ENCODE measurements at places on chromosomes 3 and 15.

DNA sequence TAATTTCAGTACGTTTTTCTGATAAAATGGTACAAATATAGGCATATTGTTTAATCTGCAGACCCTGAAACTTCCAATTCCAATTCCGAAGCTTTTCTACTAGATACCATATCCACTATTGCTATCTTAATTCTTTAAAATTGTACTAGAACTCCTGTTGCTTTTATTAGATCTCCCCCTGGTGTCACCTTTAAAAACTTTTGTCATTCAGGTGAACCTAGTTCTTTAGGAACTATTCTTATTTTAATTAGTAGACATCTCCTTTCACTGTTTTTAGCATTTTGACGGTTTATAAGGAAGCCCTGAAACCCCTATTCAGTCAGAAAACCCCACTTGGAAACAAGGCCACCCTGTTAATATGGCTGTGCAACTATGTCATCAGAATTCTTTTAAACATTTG, 22.3 kb downstream of the C2CD4B start:
- DNase-seq = peak; percentile 15

GRCh38 chr3:46272028-46272451, 29.8 kb downstream of the CCR3 start:
- no peak for DNase-seq

GRCh38 chr15:68192117-68192516, 13.0 kb downstream of the CALML4 start:
- no peak for DNase-seq

DNA sequence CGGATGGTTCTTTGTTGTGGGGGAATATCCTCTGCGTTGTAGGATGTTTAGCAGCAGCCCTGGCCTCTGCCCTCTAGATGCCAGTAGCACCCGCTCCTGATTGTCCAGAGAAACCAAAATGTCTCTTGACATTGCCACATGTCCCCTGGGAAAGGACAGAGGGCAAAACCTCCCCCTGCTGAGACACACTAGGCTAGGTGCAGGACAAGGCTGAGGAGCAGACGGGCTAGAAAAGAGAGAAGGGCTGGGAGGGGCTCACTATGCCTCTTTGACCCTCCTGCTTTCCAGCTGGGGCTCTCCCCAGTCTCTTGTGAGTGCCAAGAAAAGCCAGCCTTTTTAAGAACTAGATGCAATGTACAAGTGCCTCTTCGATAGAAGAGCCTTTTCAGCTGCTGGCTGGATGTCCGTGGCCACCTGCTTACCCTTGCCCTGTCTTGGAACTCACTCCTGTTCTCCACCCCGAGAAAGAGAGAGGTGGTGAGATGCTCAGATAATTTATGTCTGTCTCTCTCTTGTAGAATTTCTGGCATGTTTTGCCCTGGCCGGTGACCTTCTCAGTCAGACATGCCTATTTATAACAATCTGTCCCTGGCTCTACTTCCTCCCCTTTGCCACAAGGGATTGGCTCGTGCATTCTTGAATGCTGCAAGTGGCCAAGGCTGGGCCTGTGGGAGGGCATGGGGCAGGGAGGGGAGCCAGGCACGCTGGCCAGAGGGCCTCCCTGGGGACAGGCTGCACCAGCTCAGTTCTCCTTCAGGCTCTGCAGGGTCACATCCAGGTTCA, 142.6 kb downstream of the RPLP1 start:
- DNase-seq = no peak

GRCh38 chr3:42876401-42876800, 722 bp upstream of the CYP8B1 start:
- DNase-seq = no peak

GRCh38 chr3:141677701-141678100, 60.4 kb upstream of the RNF7 start:
- no peak for DNase-seq

DNA sequence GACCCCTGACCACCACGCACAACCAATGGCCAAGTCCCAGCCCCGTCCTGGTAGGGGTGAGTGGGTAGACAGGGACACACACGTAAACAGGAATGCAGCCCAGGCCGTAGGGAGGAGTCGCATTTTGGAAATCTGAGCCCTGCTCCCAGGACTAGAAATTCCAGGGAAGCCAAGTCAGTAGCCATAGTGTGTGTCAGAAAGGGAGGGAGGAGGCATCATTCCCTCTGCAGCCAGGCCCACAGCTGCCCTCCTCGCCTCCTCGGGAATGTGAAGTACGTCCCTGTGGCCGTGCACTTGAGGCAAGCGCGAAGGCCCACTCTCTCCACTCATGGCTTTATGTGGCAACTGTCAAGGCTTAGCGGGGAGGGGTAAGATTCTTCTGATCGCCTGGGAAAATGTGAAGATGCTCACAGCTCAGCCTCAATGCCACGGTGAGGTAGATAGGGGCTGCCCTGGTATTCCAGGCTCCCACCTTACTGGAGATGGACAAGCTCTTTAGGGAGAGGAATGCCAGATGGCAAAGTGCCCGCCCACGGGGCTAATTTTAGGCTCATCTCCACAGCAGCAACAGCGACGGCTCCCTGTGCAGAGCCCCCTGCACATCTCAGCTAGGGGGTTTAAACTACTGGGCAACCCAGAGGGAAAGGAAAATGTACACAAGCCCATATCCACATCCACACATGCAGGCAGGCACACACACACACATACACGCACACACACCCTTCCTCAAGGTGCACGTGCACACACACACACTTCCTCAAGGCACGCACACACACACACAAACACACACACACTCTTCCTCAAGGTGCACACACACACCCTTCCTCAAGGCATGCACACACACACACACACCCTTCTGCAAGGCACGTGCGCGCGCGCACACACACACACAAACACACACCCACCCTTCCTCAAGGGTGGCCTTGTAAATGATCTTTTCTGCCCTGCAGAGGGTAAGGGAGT, 65.5 kb downstream of the ADCY5 start:
- no peak for DNase-seq

DNA sequence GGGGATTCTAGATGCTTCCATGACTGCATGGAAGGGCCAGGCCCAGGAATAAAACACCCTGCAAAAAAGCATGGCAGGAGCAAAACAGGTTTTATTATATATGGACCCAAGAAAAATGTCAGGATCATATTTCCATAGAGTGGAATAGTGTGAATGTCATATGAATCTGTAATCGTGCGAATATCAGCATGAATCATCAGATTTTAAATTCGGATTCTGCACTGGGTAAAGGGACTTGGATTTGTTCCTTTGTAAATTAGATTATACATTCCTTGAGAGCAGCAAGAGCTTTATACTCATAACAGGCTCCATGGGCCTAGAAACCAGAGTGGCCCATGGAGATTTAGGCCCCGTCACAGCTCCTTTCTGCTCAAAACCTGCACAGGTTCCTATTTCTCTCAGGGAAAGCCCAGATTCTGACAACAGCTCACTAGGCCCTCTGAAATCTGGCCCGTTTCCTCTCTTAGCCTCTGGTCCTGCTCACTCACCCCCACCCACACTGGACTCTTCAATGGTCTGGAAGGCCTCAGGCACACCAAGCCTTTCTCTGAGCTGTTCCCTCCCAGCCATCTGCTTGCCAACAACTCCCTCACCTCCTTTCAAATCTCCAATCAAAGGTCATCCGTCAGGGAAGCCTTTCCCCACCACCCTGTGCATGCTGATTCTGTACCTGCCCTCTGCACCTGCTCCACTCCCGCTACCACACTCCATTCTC, 76.0 kb downstream of the FEM1B start:
- no peak for DNase-seq

Data from CD4-positive, alpha-beta T cell treated with Interleukin-17A for 1 hour (primary cell).